ENCODE measurements at places on chromosomes 7 and 10.

- DNase-seq = no peak
Observed at GRCh38 chr10:61832866-61833481, 68.5 kb upstream of the ARID5B start.

GRCh38 chr7:107998150-107998549 is 4.8 kb downstream of the LAMB1 start:
- no peak for DNase-seq

- DNase-seq = no peak
Observed at GRCh38 chr10:91552274-91553095, 80.4 kb downstream of the PPP1R3C start.

GRCh38 chr7:69761290-69761922 is 163.1 kb downstream of the AUTS2 start:
- no peak for DNase-seq

DNA sequence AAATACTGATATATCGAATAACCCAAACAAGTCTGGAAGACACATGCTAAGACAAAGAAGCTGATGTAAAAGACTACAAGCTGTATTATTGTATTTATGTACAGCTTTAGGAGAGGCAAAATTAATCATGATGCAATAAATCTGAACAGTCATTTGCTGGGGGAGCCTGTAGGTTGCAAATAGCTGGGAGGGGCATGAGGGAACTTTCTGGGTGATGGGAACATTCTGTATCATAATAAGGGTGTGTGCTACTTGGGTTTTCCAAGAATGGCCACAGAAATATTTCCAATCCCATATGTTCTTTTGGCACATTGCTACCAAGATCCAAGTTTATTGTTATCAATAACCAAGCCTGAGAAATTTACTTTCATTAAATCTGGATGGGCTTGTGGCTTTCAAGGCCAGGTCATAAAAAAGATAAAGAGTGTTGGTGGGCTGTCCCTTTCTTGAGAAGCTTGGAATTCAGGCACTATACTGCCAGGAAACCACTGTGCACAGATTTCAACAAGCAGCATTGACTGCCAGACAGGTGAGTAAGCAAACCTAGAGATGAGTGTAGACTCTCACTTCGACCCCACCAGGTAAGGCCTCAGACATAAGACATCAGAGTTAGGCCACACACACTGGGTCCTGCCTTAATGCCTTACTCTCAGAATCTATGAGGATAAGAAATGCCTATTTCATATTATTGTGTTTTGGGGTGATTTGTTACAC is 629.7 kb upstream of the FZD8 start:
- no peak for DNase-seq

- no peak for DNase-seq
Observed at GRCh38 chr10:31036209-31036608, 4.5 kb upstream of the ZNF438 start.
